ENCODE measurements at places on chromosomes 4 and X.

GRCh38 chr4:176354884-176355283, 35.1 kb downstream of the SPCS3 start:
- no peak for DNase-seq

DNA sequence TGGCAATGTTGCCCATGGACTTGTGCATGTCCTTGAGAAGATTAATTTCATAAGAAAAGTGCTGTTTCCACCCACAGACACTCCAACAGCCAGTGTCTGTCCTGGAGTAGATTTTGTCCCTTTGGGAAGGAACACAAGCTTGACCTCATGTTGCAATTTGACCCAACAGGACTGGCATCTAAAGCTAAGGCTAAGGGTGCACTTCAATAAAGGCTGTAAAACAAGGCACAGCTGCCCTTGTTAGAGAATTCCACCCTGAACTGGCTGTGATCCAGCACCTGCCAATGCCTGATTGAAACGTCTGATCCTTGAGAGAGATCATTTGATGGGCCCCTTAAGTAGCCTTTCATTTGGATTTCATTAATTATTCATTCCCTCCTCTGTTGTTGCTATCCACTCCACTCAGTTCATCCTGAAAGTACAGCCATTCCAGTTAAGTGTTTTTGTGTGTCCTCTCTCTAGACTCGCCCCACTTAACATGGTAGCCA, 56.2 kb downstream of the CD99L2 start:
- no peak for DNase-seq

GRCh38 chr4:47451657-47452056, 11.8 kb downstream of the COMMD8 start:
- no peak for DNase-seq

DNA sequence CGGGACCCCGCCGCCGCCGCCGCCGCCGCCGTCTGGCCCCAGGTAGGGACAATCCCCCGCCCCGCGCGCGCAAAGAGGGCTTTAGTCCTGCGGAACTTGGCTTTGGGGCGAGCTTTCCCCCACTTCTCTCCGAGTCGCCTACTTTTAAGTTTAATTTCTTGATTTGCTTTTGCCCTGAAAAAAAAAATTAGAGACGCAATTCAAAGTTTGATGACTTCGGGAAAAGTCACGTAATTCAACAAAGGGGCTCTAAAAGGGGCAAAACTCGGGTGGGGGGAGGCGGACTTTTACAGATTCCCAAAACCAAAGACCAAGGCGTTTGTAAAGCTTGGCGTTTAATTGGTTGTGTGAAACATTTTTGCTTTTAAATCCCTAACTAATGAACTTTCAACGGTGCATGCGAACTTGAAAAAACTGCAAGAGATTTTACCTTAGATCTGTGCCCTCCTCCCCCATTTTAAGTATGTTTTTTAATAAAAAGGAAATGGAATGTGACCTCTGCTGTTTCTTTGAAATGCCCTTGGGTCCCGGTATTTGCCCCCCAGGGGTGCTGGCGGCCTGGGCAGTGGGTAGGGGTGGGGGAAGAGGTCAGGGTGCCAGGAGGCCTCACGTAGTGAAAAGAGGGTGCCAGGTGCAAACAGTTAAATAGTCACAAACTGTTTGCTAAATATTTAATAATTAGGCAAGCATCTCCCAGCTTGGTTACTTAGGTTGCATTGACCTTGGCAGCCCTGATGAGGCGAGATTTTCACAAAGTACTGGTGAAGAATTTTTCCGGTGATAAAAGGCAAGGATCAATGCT, 209.7 kb downstream of the NWD2 start:
- DNase-seq, result no peak

DNA sequence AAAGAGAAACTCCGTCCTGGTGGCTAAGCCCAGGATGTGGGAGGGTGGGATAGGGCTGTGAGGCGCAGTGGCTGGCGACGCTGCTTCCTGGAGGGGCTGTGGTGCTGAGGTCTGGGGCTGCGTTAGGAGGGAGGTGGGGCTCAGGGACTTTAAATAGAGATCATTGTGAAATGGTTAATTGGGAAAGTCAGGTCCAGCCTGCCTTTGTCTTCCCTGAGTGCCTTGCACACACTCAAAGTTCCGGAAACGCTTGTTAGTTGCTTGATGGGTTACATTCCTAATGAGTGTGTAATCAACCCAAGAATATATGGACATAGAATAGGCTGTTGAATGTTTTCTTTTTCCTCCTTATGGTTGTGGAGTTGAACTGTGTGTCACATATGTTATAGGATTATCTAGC, 55.7 kb upstream of the CLDN34 start:
- no peak for DNase-seq

DNA sequence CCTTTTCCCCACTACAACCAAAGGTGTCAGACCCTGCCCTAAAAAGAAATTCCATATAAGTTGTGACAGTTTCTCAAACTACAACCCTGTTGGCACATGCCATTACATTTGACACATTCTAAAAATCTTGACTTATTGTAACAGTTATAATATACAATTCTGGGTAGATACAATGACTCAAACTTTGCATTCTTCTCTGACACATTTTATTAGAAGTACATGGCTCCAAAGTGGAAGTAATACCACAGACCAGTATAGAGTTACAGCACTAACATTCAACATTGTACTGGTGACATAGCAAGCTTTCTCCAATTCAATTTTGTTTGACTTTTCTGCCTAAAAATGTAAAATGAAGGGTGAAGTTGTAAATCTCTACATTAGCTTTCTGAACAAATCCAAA, 196.6 kb upstream of the ETNPPL start:
- no peak for DNase-seq

GRCh38 chrX:138771047-138771446, 59.5 kb upstream of the FGF13 start:
- no peak for DNase-seq

- DNase-seq, result peak; percentile 70
These were observed 7.6 kb upstream of the HSD17B10 start for GRCh38 chrX:53441531-53442321.

DNA sequence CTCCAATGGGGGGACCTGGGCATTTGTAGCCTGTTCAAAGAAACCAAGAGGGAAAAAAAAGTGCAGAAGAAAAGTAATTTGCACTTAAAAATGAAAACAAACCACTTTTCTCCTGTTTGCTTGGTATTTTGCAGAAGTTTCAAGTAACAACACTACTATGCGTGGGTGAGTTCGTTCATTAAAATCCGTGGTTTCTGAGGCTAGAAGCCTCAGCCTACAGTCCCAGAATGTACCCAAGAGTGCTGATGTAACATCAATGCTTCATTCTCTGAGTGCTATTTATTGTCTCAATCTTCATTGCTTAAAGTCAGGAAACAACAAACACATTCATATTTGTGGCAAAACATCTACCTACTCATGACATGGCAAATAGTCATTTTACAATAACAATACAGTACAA, 29.2 kb downstream of the LGI2 start:
- no peak for DNase-seq

Measured in CD4-positive, CD25-positive, alpha-beta regulatory T cell (primary cell).